ENCODE measurements at places on chromosomes 7 and 10.

DNA sequence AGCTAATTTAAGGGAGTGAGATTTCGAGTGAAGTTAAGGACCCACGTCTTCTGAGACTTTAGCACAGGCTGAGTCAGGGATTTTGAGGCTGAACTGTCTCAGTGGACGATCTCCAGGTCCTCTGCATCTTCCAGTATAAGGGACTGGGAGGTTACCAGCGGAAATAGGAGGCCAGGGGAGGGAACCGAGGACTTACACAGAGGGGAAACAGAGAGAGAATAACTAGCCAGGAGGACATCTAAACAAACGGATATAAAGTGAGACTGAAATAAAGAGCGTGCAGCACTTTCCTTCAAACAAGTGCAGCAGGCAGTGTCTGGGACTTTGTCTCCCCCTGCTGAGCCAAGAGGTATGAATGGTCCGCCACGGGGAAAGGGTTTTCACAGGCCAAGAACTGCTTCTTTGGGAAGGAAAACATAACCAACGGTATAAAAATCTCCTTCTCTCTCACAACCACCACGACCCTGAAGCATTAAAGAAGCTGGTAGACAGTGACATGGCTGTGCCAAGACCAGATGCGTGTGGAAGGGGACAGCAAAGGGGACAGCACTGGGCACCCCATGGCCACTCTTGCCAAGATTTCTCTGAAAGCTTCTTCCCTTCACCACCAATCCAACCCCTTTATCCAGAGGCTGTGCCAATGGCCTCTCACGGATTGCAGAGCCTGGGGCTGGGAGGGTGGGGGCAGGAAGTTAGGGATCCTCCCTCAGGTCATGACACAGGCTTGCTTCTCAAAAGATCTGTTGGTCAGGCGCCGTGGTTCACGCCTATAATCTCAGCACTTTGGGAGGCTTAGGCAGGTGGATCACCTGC is 72.0 kb downstream of the SLC37A3 start:
- DNase-seq: peak; percentile 18

GRCh38 chr10:71390461-71390835 is 6.3 kb upstream of the CDH23 start:
- DNase-seq: no peak

DNA sequence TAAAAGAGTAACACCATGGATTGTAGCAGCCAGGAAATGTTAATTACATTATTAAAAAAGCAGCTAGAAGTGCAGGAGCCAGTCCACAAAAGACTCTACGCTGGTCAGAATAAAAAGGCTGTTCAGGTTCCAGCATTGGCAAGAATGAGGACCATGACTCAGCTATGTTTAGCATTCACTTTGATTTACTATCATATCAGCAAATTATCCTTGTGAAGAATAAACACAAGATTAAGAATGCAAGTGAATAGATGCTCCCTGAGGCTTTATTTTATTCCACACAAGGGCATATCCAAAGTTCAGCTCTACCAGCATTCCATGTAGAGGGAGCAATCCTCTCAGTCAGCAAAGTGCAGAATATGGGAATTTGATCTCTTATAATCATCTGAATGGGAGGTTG is 13.6 kb downstream of the DGKB start:
- DNase-seq: no peak

DNA sequence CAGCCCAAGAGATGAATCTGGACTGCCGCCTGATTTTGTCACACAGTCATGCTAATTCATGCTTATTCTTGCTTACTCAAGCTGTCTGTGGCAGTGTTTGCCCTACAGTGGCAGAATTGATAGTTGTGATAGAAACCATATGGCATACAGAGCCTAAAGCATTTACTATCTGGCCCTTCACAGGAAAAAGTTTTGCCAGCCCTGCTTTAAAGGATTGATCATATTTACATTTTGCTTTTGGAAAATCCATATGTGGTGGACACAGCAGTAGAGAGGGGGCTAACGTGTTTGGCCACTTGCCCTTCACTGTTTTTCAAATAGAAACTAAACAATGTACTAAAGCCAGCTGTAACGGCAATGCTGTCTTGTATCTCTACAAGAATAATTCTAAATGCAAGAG is 974.0 kb upstream of the GHITM start:
- DNase-seq: no peak

DNA sequence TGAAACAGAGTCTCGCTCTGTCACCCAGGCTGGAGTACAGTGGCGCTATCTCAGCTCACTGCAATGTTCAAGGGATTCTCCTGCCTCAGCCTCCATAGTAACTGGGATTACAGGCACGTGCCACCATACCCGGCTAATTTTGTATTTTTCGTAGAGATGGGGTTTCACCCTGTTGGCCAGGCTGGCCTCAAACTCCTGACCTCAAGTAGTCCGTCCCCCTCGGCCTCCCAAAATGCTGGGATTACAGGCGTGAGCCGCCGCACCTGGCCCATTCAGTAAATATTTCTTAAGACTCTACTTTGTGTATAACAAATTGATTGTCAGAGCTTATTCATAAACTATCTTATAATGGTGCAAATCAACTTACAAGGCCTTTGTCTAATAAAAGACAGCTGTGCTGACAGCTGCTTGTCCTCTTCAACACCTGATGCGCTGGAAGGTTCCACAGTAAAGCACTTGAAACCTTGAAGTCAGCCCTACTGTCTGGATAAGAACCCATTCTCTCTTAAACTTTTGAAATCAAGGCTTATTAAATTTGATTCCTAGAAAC is 14.7 kb downstream of the ECHDC3 start:
- DNase-seq: no peak

GRCh38 chr7:100400656-100401055 is 27.4 kb downstream of the PILRA start:
- no peak for DNase-seq

DNA sequence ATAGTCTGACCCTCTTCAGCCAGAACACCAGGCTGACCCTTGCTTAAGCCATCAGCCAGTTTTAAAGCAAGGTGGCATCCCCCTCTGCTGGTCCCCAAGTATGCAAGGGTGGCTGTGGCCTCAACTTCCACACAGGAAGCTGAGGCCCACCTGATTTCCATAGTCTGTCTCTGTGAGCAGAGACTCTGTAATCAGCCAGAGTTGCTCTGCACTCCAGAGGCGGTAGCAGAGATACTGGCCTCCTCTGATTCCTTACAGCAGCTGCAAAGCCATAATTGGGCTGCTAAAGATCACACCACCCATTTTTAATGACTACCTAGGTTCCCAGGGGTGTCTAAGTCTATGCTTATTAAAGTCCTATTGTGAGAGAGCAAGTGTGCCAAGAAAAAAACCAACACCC is 1.8 kb downstream of the PDAP1 start:
- DNase-seq: no peak

- no peak for DNase-seq
Measured at GRCh38 chr10:110456523-110457091, 41.1 kb upstream of the DUSP5 start.

DNA sequence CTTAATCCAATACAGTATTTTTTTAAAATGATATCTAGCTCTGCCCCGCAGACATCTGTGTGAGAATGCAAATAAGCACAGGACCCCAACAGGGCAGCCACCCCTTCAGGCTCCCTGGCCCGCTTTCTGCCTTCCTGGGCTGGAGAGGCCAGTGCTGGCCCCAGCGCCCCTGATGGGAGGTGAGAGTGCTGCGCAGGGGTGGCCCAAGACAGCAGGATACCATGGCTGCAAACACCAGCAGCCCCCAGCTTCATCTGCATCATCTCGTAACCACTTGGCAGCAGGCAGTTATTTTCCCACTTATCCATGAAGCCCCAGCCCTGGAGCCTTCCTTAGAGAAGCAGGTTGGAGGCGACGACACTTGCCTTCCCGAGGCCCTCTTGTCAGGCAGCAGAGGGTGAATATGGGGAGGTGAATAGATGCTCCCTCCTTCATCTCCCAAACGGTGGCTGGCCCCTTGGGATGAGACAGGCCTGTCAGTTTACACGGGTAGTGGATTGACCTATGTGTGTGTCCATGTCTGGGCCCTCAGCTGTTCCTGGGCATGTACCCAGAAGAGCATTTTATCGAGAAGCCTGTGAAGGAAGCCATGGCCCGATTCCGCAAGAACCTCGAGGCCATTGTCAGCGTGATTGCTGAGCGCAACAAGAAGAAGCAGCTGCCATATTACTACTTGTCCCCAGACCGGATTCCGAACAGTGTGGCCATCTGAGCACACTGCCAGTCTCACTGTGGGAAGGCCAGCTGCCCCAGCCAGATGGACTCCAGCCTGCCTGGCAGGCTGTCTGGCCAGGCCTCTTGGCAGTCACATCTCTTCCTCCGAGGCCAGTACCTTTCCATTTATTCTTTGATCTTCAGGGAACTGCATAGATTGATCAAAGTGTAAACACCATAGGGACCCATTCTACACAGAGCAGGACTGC is 71.2 kb downstream of the ALOX5 start:
- no peak for DNase-seq

- no peak for DNase-seq
Measured at GRCh38 chr10:76769161-76769560, 868.4 kb downstream of the KCNMA1 start.

DNA sequence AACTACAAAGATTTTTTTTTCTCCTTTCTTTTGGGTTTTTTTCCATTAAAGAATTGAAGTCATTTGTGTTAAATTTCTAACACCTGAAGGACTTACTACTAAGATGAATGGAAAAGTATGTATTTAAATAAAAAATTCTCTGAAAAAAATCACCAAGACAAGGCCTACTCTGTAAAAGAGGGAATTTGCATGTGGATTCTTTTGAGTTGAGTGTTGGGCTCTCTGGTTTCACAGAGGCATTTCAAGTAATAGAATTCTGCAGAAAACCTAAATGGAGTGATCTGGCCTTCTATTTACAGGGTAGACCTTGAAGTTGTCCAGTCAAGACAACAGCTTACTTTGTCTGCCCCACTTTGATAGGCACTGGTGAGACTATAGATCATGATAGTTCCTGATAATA is 4.1 kb downstream of the LRRC17 start:
- DNase-seq: no peak

DNA sequence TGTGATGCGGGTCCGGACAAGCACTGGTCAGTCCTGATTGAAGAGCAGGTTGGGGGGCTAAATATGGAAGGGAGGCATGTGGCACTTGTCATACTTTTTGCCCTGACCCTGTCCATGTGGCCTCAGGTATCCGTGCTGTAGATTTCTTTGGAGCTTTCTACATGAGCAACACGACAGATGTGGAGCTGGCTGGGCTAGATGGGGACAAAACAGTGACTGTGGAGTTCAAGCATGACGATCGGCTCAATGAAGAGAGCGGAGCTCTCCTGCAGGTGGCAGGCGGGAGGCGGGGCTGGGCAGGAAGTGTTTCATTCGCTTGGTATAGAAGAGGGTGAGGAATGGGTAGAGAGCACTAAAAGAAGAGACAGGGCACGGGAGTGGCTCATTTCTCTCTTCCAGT is 13.0 kb upstream of the CHCHD1 start:
- DNase-seq: peak; percentile 52

GRCh38 chr7:100854146-100854895 is 1.8 kb downstream of the SLC12A9 start:
- no peak for DNase-seq

DNA sequence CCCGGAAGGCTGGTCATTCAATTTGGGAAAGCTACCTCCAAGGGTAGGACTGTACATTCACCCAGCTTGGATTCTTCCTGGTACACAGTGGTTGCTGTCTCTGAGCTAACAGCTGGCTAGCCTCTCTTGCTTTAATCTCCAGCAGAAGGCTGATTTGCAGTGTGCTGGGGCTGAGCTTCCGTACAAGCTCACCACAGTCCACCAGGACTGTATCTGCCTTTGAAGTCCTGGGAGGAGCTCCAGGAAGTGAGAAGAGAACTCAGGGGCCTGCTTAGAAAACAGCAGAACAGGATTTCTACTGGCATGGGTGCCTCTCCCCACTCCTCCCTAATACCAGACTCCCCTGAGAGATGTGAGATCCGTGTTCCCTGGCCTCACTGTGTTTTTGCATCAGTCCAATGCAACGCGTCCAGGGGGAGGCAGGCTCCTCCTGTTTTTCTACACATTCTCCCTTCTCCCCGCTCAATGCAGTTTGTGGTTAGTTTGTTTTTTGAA is 6.6 kb downstream of the AFAP1L2 start:
- DNase-seq: no peak

DNA sequence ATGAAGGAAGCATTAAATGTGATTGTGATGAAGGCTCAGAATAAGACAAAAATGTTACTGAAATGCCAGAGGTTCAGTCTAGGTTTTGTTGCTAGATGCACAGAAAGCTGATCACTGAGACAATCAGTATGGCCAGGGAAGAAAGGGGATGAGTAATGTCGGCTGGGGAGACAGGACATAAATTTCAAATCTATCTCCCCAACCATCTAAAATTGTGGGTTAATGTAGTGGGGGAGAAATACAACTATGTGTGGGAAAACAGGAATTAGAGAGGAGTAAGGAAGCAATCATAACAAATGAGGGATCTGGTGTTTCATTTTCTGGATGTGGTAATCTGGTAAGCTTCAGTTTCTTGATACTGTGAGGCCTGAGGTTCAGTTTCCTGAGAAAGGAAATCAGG is 1111.0 kb downstream of the XPNPEP1 start:
- no peak for DNase-seq

DNA sequence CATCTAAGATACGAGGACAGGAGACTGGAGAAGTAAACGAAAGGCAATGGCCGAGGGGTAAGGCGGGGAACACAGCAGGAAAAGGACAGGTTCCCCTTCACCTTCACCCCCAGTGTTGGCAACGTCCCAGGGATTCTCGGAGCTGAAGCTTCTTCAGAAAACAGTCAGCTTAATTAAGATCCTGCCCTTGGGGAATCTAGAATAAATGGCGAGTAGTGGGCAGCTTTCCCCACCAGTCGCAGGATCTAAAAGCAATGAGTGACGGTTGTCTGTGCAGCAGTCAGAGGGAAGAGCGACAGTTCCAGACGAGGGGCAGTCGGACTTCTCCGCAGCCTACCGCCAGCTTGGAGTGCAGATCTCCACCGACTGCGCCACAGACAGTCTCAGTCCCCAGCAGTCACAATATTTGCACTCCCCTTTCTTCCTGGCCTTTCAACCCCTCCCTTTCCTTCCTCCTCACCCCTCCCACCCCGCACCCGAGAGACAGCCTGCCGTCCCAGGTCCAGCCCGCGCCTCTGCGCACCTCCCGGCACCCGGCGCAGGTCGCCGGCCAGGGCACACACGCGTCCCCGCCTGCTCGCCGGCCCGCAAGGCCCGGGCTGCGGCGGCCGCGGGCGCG is 10.9 kb upstream of the SP8 start:
- DNase-seq: no peak

- DNase-seq: no peak
Measured at GRCh38 chr7:30726296-30727006, 25.5 kb upstream of the INMT start.

All from activated T-helper 1 cell treated with Interleukin-2 at 50 U/mL for 16 hours (primary cell).